ENCODE measurements at places on chromosomes 12 and 14.

- no peak for DNase-seq
These were observed 14.6 kb upstream of the RILPL1 start for GRCh38 chr12:123548107-123548506.

- DNase-seq, result no peak
These were observed 4.0 kb downstream of the ASCL4 start for GRCh38 chr12:107778383-107779025.

GRCh38 chr14:103546652-103547454, 15.6 kb downstream of the BAG5 start:
- DNase-seq, result peak; percentile 64

- DNase-seq, result no peak
These were observed 320.7 kb downstream of the PAWR start for GRCh38 chr12:79370021-79370420.

DNA sequence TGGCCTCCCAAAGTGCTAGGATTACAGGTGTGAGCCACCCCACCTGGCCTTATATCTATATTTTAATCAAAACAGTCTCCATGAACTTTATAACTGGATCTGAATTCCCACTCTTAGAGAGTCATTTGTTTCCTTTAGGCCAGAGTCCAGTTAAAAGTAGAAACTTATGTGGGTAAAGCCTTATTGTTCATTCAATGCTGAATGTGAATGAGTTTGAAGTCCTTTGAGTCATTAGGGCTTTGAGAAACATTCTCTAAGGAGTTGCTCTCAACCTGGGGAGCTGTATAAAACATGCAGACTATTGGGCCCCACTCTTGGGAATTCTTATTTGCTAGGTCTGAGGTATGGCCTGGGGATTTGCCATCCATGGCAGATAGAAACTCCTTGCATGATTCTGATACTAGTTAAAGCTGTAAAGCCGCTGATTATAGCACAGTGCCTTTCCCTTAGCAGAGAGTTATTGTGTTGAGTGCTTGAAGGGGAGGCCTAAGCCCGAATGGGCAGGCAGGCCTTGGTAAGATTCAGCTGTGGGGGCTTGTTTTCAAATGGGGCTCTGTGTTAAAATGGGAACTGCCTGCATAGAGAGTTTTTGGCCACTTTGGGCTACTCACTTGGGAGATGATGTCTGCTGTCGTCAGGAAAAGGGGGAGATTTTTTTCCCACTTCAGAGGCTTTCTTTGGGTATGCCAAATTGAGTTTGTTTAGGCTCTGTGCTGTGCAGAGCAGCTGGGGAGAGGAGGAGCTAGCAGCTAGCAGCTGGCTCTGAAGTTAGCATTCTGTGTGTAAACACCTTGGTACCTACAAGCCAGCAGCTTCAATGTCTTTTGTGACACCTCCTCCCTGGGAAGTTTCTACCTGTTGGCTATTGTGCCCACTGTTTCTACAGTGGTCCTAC, 117.5 kb downstream of the DACT1 start:
- DNase-seq, result no peak

DNA sequence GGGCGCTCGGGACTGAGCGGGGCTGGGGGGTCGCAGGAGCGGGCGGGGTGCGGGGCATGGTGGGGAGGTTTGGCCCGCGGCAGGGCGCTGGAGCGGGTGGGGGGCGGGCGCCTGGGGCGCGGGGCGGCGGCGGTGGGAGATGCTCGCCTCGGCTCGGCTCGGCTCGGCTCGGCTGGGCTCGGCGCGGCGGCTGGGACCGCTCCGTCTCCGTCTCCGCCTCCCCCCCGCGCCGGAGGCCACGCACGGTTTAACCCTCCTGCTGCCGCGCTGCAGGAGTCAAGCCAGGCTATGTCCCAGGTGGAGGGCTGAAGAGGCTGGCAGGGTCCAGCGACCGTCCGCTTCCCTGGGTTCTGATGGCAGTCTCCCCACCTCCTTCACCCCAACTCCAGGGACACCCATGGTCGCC, at the start of gene PIANP:
TSS of gene PIANP (minus strand) at position 170 of the 406 bp plus-strand sequence. CDS start 2,754 bp downstream, outside the sequence.
- DNase-seq, result no peak

DNA sequence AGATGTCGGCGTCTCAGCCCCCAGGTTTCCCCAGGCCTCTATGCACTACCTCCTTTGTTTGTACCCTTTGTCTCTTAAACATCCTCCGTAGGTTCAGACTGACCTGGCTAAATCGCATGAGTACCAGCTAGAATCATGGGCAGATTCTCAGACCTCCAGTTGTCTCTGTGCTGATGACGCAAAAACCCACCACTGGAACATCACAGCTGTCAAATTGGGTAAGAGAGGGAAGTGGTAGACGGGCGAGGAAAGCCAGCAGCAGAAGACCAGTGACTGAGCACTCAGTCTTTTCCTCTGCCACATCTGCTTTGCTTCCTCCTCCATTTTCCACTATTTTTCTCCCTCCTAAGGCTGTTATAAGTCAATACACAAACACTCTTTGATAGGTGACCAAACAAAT, 29.7 kb downstream of the A2ML1 start:
- DNase-seq, result no peak

DNA sequence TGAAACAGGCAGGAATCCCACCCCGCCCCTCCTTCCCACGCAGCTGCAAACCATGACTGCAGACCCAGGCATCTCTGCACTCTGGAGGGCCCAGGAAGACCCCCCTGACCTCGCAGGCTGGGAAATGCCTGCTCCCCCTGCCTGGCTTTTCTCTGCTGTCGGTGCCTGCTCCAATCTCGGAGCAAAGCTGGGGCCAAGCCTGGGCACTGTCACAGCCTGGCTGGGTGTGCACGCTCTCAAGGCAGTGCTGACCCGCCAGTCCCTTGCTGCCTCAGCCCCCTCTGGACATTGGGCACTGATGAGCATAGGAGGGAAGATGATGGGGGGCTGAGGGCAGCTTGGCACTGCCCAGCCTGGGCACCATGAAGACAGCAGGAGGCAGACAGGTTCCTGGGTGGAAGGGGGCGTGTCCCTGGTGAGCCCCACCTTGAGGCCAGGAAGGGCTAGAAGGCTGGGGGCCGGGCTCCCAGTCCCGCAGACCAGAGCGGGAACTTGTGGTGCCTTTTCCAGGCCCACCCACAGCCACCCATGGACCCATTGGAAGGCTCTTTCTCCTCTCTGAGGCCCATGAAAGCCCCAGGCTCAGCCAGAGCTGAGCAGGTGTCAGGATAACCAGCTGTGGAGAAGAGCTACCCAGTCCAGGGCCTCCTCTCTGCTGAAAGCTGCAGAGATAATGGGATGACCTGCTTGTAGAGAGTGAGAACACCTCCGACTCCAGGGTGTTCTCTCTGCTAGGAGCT, 10.7 kb upstream of the ZNF605 start:
- DNase-seq, result no peak

GRCh38 chr14:101843665-101844064, 82.2 kb downstream of the PPP2R5C start:
- DNase-seq, result no peak

DNA sequence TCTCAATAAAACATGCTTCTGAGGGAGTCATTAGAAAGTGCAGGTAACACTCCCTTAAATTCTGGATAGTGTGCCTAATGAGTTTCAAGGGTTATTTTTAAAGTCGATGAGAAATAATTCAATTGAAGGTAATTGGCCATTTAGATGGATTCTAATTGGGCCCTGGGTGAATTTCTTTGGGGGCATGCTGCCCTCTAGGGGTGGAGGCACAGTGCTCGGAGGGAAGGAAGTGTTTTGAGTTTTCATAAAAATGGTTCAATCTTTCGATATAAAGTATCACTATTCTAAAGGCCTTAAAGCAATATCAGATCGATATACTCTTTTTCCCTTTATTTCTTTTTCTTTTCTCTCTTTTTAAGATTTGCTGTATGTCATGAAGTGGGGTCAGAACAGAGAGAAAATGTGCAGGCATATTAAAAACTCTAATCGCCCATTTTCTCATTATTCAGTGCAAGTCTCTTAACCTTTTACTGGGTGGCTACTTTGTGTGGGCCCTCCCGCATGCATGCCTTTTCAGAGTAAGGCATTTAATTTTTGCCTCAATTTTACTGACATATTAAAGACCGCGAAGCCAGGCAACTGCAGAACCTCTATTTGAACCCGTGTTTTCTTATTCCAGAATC, 25.5 kb downstream of the NKX2-8 start:
- DNase-seq, result no peak

- no peak for DNase-seq
These were observed 4.8 kb upstream of the NINJ2 start for GRCh38 chr12:668090-668481.

DNA sequence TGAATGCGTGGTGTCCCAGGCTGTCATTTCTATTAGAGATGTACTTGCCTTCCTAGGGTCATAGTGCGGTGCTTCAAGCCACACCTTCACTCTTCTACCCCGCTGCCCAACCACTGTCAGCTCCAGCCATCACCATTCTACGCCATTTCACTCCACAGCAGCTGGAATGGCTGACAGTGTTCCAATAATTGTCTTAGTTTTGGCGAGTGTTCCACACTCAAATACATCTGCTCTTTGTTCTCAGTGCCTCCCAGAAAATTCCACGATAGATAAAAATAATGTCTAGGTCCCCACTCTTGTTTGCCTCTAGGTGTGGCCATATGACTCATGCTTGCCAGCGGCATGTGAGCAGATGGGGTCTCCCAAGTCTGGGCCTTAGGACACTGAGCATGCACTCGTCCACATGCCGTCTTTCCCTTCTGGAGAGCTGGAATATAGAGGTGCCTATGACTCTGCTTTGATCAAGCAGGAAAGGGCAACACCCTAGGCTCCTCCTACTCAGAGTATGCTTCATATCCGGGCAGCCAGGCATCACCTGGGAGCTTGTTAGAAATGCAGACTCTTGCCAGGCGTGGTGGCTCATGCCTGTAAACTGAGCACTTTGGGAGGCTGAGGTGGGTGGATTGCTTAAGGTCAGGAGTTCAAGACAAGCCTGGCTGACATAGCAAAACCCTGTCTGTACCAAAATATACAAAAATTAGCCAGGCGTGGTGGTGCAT, 163.0 kb downstream of the BRMS1L start:
- DNase-seq, result no peak

- no peak for DNase-seq
These were observed 909.4 kb upstream of the LRFN5 start for GRCh38 chr14:40697231-40697630.

GRCh38 chr14:87874676-87875075, 118.3 kb downstream of the GALC start:
- no peak for DNase-seq

DNA sequence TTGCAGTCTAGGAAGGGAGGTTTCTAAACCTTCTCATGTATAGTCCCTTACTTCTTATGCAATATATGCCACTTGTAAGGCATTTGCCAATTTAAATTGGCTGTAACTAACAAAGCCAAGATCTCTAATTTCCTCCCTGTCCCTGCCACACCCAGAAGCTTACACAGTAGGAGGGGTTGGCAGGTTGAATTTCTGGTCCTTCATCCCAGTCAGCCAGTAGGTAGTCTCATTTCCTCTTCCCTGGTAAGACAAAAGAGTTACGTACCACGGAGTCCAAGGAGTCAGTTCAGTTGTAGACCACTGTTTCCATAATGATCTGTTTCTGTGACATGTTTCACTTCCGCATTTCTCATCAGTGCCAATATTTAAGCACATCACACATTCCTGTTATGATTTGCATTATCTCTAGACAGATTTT, 47.0 kb upstream of the PLBD1 start:
- no peak for DNase-seq

- no peak for DNase-seq
These were observed 16.0 kb upstream of the KRT86 start for GRCh38 chr12:52258335-52258901.

DNA sequence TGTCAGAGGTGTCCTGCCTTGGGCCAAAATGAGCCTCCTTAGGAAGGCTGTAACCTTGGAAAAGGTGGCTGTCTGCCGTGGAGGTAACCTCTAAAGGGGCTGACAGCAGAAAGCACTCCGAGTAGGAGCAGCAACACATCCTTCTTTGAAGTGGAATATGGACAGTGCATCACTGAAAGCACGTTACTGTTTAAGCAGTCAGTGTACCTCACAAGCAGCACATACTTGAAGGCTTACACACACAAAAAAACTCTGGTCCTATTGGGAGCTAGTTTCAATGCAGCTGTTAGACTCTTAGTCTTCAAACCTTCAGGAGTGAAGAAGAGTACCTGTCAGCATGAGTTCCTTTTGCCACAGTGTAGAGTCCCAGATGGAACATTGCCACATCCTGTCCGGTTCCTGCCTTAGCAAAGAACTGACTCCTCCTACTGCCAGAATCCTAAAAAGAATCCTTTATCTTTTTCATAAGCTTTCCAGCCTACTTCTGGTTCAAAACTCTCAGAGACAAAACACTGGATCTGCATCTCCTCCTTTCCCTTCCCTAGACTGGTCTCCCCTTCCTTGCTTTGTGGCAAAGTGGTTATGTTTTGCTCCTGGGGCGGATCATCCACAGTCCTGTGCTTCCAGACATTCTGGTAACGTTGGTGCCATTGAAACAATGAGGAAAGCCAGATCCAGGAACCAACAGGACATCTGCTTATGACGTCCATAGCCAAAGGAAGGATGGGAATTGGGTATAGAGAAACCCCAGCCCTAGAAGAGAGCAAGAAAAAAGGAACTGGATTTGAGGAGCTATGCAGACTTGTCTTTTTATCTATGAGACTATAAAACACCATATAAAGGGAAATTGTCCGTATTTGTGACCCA, 8.5 kb upstream of the MDM1 start:
- DNase-seq, result no peak

DNA sequence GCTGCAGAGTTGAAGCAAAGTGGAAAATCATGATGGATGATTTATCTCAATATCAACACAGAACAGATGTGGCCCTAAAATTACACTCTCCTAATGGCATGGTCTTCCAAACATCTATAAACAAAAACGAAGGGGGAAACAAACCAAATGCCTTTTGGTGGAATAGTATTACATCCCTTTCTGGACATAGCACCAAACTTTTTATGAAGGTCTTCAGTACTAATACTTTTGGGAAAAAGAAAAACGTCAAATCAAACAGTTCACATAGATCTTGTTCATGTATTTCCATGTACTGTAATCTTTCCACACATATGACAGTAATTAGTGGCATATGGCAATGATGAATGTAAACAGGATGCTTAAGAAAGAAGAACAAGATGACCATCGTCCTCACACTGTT, 22.9 kb upstream of the ANAPC7 start:
- no peak for DNase-seq

GRCh38 chr14:70585231-70585630, 15.2 kb downstream of the MED6 start:
- DNase-seq, result no peak

- no peak for DNase-seq
These were observed 123.0 kb downstream of the FOXN3 start for GRCh38 chr14:89294060-89294459.

GRCh38 chr12:132695431-132695830, 8.0 kb downstream of the PXMP2 start:
- no peak for DNase-seq

- DNase-seq, result no peak
These were observed 66.1 kb upstream of the CRY1 start for GRCh38 chr12:107159384-107159900.

DNA sequence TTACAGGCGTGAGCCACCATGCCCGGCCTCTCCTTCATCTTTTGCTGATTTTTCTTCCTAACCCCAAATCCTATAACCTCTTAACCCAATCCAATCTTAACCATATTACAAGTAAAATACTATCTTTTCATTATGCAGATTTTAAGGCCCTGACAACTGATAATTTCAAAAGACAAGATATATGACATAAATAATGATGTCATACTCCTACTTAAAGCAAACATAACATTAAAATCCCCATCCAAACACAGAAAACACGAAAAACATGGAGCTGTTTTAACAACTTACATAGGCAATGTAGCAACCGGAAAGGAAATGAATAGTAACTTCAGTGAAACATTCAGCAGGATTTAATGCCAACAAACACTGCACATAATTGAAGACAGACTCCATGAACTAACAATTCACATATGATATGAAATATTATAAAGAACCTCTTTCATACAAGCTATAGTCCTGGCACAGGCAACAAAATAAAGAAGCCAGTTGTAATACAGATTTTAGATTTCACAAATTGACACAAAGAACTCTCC, 21.5 kb downstream of the USP44 start:
- DNase-seq, result no peak
